Ureter (tissue), 1 donor: ENCODE measurements at places on chromosomes 5 and 9. TPM values are rescaled to one million over a fixed set of nuclear protein-coding genes. Genes with fewer than 3 reads are reported as not detected.

GMCL2 gene
- total RNA-seq = not detected

DNA sequence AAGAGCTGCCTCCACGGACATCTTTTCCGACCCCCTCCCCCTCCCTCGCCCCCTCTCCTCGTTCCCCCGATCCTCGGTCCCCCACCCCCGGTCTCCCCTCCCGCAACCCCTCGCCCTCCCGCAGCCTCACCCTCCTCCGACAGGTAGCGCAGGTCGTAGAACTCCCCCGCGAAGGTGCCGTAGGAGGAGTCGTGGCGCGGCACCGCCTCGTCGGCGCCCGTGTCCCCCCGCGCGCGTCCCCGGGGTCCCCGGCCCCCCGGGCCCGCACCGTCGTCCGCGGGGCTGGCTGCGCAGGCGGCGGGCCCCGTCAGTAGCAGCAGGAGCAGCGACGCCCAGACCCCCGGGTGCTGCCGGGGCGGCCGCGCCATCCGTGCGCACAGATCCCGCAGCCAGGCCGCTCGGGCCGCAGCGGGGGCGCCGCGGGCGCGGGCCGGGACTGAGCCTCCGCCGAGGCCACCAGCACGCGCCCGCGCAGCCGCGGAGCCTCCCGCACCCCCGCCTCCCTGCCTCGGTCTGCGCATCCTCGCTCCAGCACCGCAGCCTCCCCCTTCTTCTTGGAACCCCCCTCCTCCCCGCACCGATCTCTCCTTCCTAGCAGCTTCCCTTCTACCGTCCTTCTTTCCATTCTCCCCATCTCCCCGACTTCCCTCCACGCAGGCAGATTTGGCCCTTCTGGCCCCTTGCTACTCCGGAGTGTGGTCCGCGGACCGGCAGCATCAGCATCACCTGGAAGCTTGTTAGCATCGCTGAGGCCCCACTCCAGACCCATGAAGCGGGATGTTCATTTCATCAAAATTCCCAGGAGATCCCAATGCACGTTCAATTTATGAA is at the start of gene FRRS1L:
TSS of gene FRRS1L (minus strand) at position 479 of the 831 bp plus-strand sequence. CDS start at position 368, 111 bp downstream.
- no peak for DNase-seq

GRCh38 chr9:112242147-112242804 is 67.2 kb upstream of the SUSD1 start:
- no peak for DNase-seq

KCNV2 gene
- not detected for total RNA-seq

CDHR2 gene
- total RNA-seq = not detected

DNA sequence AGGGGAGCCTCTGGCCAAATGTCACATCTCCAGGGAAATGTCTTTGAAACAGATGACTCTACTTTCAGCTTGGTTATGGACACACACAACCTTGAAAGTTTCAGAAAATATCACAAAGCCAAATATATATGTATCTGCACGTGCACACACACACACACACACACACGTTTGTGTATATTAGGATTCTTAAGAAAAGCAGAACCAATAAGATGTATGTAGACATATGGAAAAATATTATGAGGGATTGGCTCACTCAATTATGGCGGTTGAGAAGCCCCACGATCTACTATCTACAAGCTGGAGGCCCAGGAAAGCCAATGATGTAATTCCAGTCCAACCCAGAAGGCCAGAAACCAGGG is 194.9 kb downstream of the PALM2AKAP2 start:
- no peak for DNase-seq

HNRNPK gene
- total RNA-seq = 600 TPM

GRCh38 chr9:95557142-95557541 is 40.4 kb upstream of the PTCH1 start:
- DNase-seq = no peak

- peak; percentile 86 for DNase-seq
These were observed 413 bp downstream of the JADE2 start for GRCh38 chr5:134525683-134526482.

DNA sequence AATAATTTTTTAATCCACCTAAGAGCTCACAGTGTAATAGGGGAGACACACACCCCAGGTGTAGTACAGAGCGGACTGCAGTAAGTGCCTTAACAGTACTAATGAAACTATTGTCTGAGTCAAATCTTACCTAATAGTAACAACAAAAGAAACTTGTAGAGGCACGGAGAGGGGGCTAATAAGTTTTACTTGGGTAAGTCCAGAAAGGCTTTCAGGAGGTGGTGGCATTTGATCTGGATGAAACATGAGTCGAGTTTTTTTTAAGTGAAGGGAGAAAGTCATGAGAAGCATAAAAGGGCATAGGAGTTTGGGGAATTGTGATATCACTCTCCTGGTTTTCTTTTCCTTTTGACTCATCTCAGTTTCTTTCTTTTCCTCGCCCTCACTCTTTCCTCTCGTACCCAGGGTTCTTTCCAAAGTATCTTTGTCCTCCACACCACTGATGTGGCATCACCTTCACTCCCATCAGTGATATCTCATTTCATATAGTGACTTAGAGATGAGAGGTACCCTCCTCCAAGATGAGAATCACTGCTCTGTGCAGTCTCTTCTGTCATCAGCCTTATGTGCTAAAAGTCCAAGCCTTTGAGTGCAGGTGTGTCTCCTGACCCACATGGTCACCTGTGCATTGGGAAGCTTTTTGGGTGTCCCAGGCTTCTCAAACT is 2.0 kb downstream of the CTNNA1 start:
- DNase-seq = no peak

GRCh38 chr5:107533910-107534876 is 136.5 kb downstream of the EFNA5 start:
- no peak for DNase-seq

PITX1 gene
- total RNA-seq = 20.6 TPM

- DNase-seq = no peak
These were observed 171.0 kb downstream of the ARRDC3 start for GRCh38 chr5:91211997-91212713.

PCDHA1 gene
- total RNA-seq = not detected

DEPDC1B gene
- 0.57 TPM for total RNA-seq

C9orf153 gene
- total RNA-seq = 0.36 TPM

GRCh38 chr5:129609710-129610109 is 138.2 kb upstream of the MINAR2 start:
- no peak for DNase-seq

FGF18 gene
- total RNA-seq = 0.81 TPM
